Aorta (tissue), 5 donors: ENCODE measurements at places on chromosomes 6 and 20. TPM values are rescaled to one million over a fixed set of nuclear protein-coding genes. Genes with fewer than 3 reads are reported as not detected.

- no peak overlapping the region for H3K27ac ChIP-seq
- H3K4me3 ChIP-seq = no peak overlapping the region
- H3K36me3 ChIP-seq = peaks cover 11% of the 10 kb centered on the region
- H3K27me3 ChIP-seq = no peaks in the 10 kb centered on the region
Observed at GRCh38 chr20:63587776-63588591, 13.9 kb upstream of the HELZ2 start.

DNA sequence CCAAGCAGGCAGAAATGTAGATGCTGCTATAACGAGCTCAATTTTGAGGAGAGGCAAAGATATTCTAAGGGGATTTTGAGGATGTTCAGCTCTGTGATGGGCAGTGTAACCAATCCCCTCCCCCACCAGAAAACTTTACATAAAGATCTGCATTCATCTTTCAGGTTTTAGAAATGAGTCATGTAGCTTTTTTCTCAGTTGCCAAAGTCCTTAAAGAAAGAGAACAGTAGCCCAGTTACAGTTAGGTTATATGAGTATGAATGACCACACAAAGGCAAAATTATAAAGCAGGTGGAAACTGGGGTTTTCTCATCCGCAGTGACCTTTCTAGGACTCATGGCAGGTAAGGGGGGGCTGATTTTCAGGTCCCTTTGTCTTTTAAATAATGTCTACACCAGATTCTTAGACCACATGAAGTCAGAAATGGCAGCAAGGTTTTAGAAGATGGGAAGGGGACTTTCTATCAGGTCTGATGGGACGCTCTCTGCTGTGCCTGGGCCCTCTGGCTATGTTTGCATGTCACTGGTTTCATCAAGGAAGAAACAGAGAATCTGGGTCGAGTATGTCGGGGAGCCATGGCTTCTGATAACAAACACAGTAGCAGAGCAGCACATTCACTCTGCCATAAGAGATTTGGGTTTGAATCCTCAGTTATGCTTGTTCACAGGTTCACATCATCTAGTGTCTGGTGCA lies 94.7 kb downstream of the CLIC5 start:
- H3K4me3 ChIP-seq = no peak overlapping the region
- no peak for DNase-seq
- H3K27ac ChIP-seq = no peak overlapping the region
- no peaks in the 10 kb centered on the region for H3K36me3 ChIP-seq
- H3K4me1 ChIP-seq = no peaks in the 10 kb centered on the region
- H3K27me3 ChIP-seq = no peaks in the 10 kb centered on the region

GRCh38 chr6:156645097-156645496 lies 132.1 kb upstream of the ARID1B start:
- no peak for DNase-seq
- no peaks in the 10 kb centered on the region for H3K4me1 ChIP-seq
- H3K36me3 ChIP-seq = no peaks in the 10 kb centered on the region
- no peak overlapping the region for H3K4me3 ChIP-seq
- H3K27ac ChIP-seq = no peak overlapping the region

Gene EEF1A2
- 0.88 TPM for total RNA-seq

Gene ENPP5
- 3.7 TPM for total RNA-seq

DNA sequence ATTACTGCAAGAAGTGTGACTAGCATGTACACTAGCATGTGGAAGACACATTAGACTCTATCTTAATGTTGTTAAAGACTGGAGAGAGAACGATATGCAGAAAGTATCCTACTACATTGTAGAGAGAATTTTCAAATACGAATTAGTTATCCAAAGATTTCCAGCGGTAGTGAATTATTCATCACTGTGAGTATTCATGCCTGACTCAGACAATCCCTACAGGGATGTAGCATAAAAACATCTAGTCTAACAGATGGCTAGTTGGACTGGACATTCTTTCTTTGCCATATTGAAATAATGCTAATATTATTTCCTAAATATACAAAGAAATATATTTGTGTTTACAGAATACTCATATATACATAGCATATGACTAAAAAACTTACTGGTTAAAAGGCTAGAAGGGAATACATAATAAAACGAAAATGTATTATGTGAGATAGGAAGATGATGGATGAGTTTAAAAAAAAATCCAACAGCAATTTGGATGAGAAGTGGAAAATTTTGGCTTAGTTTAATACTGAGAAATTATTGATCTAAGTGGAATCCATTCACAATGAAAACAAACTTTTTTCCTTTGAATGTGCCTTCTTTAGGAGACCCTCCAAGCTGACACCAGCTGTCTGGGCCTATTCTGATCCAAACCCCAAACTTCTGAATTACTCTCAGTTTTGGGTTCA lies 580.7 kb downstream of the RFPL4B start:
- H3K36me3 ChIP-seq = no peaks in the 10 kb centered on the region
- no peaks in the 10 kb centered on the region for H3K4me1 ChIP-seq
- no peak overlapping the region for H3K4me3 ChIP-seq

GRCh38 chr6:53603386-53604116 lies 58.6 kb upstream of the GCLC start:
- peaks cover 2% of the 10 kb centered on the region for H3K36me3 ChIP-seq
- no peaks in the 10 kb centered on the region for H3K27me3 ChIP-seq
